Stimulated activated CD8-positive, alpha-beta memory T cell treated with anti-CD3 and anti-CD28 coated beads, Interleukin-15, amount 100 ng/mL, for 48 hours (primary cell): ENCODE measurements at places on chromosomes 4 and X.

GRCh38 chr4:37241647-37242046 lies 2.9 kb upstream of the NWD2 start:
- DNase-seq = no peak

DNA sequence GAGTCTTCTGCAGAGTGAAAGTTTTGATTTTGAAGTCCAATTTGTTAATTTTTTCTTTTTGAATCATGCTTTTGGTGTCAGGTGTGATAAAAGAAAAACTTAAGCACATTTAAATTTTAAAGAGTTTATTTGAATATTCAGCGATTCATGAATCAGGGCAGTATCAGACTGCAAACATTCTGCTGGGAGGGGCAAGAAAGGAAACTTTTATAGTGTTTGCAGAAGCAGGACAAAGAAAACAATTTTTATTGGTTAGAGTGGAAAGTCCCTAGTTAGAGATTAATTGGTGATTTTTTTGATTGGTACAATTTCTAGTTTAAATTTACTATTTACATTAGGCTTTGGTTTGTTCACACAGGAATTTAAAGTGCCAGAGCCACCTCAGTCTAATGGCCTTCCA lies 1.5 kb upstream of the DIPK2B start:
- DNase-seq = no peak

GRCh38 chr4:87633243-87633642 lies 16.8 kb upstream of the DMP1 start:
- DNase-seq = no peak

DNA sequence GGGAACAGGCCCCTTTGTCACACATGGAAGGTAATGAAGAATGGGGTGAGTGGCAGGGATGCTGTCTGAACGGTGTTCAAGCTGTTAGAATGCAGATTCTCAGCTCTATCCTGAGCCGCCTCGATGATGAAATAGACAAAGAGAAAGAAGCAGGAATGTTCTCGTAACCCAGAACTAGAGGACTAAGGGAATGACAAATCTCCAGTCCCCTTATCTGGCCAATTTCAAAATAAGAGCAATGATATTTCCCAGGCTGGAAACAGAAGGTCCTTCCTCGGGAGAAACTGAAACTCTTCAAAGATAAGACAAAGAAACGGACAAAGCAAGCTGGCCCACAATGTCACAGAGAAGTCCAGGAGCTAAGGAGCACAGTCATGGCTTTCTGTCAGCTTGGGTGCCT lies 29.5 kb upstream of the MTNR1A start:
- DNase-seq = no peak

- DNase-seq = no peak
Observed at GRCh38 chrX:152988536-152989291, 5.2 kb downstream of the PNMA5 start.

- DNase-seq = no peak
Observed at GRCh38 chrX:83845397-83845796, 15.5 kb upstream of the CYLC1 start.

- DNase-seq = no peak
Observed at GRCh38 chrX:112694062-112694461, 14.3 kb upstream of the LHFPL1 start.

DNA sequence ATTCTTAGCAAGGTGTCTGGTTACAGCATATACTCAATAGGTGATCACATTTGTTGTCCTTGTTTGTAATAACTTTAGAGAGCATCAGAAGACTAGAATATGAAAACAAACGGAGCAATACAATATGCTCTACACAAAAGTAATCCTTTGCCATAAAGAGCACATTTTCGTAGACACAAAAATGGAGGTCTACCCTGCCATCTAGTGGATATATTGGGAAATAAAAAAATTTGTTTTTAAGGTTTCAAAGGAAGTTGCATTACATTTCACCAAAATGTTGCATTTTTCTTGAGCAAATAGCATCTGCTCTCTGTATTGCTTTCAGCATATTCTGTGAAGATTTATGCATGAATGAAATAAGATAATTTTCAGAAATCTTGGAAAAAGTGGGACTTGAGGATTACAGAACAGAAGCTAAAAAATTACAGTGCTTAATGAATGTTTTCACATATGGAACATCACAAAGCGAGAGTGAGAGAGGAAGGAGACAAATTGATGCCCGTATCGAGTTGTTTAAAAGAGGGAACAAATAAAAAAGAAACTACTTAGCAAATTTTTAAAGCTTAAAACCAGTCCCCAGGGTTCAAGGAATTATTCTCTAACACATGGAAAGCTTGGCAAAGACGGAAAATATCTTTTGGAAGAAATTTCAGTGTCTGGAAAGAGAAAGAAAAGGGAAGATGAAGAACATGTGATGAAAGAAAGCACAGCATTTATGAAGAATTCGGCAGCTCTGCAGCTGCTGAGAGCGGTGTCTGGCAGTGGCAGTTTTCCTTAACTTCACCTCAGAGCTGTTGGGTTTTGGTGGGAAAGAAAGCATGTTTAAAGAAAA lies 390.1 kb downstream of the ANKRD50 start:
- DNase-seq = no peak
